ENCODE measurements at places on chromosomes 3 and 15.

DNA sequence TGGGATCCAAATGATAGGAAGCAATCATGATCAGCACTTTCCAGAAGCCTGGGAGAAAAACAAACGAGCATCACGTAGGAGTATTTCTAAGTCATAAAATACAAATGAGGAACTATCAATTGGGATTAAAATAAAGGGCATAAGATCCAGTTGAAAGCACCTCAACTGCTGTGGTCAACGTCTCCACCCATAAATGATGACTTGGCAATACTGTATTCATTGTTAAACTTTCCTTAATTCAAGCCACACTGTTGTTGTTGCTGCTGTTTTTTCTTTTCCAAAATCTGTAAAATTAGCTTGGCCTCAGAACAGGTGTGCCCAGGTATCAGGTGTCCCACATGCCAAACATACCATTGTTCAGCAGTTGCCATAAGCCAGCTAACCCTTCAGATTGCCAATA is 395.8 kb downstream of the NTRK3 start:
- no peak for DNase-seq

GRCh38 chr15:98241032-98241554 is 280.6 kb downstream of the ARRDC4 start:
- DNase-seq = no peak

GRCh38 chr3:194107107-194107506 is 28.8 kb upstream of the HES1 start:
- no peak for DNase-seq

DNA sequence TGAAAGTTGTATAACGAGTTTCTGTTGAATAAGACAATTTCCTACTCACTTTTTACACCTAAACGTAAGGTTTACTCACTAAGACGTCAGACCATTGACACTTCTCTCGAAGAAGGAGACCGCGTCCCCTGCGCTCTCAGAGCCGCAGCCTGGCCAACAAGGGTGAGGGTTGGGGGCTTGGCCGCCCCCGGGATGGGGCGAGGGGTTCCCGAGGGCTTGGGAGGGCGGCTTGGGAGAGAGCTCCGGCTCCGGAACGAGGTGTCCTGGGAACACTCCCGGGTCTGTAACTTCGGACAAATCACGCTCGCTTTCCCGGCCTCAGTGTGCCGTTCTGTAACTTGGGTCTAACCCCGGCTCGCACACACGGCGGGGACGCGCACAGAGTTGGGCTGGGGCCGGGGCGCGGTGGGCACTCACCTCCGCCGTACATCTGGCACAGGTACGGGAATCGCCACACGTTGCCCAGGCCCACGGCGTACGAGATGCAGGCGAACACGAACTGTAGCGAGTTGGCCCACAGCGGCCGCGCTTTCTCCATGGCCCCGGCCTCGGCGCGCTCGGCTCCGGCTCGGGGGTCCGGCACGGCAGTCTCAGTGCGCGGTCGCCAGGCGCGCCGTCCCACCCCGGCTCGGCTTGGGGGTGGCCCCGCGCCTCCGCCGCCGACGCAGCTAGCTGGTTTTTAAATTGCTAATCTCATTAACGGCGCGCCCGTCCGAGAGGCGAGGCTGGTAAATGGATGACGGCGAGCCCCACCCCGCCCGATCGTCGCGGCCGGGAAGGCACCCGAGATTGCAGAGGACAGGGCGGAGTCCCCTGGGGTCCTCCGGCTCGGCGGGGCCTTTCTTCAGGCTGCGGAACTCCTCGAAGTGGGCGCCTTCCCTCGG is at the start of gene SLC6A20:
SLC6A20 (minus strand) TSS at position 655 of the 884 bp plus-strand sequence; CDS start at position 538, 117 bp downstream.
- no peak for DNase-seq

DNA sequence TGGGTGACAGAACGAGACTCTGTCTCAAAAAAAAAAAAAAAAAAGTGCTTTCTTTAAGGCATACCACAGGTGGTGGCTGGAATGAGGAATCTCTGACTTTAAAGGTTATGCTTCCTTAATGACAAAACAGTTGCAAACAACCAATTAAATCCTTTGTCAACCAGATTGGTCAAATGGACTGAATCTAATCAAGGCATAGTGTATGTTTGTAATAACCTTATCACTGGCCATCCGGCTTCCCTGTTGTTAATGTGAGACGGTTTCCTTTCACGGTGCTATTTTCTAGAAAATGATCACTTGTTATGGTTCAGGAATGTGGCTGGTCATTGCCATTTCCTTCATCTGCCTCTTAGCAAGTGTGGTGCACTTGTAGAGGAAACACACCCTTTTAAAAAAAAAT is 75.9 kb downstream of the FLNB start:
- no peak for DNase-seq

- DNase-seq = peak; percentile 10
Measured at GRCh38 chr3:9500108-9501050, 53.2 kb downstream of the LHFPL4 start.

DNA sequence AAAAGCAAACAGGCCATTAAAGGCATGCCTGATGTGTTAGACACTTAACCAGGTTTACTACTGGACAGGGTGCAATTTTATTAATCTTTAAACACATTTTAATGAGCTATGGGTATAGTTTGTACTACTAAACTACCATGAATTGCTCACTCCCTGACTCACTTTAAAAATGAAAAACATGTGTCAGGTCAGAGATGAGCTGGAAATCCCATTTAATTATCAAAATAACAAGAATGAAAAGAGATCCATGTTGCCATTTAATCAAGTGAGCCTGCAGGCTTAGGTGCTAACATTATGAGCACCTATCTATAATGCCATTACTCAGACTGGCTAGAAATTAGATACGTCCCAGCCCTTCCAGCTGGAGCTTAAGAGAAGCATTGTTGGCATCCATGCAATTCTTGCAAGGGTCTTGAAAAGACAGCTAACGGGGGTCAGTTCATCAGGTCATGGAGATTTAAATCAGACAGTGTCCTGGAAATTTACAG is 224.4 kb downstream of the THRB start:
- no peak for DNase-seq

- DNase-seq = no peak
Measured at GRCh38 chr15:84889991-84890669, 5.7 kb downstream of the SLC28A1 start.

DNA sequence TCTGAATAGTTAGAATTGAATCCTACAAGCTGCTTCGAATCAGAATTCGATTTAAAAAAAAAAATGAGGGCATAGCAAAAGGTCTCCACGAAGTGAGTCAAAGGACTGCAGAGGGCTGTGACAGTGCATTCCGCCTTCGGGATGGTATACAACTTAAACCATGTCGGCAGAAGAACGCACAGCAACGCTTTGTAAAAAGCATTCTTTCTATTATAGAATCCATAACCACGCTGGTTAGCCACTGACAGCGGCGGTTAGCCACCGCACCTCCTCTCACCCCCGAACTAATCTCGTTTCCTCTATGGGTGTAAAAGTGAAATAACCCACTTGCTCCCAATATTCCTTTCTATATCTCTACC is 664 bp upstream of the PIK3CA start:
- DNase-seq = no peak

DNA sequence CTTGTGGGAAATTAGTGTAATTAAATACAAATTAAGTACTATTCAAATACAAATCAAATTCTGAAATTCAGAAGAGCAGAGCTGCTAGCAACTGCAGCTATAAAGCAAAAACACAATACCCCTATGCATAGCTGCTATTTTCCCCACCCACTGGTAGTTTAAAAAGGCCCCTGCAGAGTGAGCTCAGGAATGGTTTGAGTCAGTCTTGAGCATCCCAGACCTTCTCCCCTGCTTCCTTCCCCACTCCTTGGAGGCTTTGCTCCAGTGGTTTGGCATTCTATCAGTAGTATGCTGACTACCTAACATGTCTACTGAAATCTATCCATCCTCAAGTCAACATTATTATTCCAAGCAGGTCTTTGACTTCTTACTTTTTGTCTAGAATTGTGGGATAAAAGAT is 53.0 kb downstream of the EFHB start:
- DNase-seq = no peak

DNA sequence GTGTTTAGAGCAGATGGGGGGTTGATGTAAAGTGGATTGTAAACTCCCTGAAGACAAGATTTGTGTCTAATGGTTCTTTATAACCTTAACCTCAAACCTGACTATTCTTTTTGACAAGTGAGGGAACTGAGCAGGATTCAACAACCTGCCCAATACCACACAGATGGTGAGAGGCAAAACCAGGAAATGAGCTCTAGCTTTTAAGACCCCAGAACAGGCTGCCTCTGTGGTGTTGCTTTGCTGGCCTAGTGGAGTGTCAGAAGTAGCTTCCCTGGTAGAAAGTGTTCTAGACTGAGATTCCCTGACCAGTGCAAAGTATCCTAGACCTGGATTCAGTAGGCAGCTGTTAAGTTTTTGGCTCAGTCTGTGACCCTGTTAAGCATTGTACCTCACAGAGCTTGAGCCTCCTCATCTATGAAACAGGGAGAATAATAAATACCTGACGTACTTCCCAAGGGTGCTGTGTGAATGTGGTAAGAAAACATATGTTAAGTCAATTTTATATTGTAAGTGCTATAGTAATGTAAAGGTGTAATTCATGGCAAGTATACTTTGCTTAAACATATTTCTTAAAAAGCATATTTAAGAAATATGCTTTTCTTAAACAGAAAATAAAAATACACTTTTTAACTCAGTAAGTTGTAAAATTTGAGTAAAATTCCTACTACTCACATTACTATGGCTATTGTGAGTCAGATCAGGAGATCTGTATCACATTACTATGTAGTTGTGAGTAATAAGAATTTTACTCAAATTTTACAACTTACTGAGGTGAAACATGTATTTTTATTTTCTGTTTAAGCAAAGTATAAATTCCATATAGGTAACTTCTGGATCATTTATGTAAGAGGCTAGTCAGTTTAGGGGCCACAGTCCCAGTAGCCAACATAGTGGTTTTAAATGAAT is 8.8 kb downstream of the GPR87 start:
- DNase-seq = no peak

- no peak for DNase-seq
Measured at GRCh38 chr15:33132233-33132580, 62.3 kb downstream of the FMN1 start.

GRCh38 chr3:61966200-61966599 is 404.8 kb downstream of the PTPRG start:
- no peak for DNase-seq

DNA sequence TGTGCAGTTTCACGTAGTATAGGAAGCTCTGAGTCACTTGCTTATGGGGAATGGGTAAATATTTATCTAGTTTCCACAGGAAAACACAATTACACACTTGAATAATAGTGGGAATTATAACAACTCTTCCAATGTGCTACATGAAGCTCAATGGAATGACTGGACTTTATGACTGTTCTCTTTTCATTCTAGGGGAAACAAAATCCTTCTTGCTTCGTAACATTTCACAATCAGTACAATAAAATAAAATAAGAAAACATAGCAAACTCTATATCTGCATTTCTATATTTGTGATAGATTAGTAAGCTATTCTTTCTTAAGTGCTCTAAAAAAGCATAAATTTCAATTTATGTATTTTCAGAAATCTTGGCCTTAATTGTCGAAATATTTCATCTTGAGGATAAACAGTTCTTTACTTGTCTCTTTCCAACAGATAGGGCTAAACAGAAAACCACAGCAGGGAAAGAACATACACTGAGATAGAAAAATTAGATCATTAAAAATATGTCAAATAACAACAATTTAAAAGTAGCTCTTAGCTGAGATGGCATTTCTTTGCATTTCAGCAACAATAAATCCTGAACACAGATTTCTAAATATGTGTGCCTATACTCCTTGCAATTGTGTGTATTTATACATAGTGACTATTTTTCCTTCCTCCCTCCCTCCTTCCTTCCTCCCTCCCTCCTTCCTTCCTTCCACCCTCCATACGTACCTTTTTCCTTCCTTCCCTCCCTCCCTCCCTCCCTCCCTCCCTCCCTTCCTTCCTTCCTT is 395.5 kb upstream of the KCNMB2 start:
- no peak for DNase-seq

DNA sequence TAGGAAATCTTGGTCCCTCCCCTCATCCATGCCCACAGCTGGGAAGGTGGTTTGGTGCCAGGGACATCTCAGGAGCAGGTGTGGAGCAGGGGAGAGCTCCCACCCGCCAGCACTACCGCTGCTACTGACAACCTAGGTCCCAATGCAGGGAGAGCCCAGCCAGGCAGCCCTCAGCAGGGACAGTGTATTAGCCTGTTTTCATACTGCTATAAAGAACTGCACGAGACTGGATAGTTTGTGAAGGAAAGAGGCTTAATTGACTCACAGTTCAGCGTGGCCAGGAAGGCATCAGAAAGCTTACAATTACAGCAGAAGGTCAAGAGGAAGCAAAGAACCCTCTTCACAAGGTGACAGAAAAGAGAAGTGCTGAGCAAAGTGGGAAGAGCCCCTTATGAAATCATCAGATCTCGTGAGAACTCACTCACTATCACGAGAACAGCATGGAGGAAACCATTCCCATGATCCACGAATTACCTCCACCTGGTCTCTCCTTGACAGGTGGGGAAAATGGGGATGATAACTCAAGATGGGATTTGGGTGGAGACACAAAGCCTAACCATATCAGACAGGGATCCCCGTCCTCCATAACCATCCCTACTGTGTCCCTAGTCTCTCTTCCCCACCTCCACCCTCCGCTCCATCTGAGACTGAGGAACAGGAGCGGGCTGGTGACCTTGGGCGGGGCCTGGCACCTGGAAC is 218.6 kb downstream of the TBC1D2B start:
- DNase-seq = no peak

DNA sequence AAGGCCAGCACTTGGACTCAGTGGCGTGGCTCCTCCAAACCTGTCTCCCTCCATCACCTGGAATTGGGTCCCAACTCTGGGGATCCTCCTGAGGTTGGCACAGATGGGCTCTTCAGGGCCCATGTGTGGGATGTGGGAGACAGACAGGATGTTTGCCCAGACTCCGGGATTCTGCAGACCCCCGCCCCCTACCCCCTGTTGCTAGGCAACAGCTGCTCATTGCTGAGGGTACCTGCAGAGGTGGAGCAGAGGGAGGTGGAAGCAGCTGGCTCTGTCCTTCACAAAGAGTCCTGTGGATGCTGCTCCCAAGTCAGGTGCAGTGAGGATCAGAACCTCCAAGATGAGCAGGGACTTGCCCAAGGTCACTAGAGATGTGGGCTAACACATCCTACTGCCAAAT is 40.0 kb upstream of the SLC6A1 start:
- DNase-seq = no peak

DNA sequence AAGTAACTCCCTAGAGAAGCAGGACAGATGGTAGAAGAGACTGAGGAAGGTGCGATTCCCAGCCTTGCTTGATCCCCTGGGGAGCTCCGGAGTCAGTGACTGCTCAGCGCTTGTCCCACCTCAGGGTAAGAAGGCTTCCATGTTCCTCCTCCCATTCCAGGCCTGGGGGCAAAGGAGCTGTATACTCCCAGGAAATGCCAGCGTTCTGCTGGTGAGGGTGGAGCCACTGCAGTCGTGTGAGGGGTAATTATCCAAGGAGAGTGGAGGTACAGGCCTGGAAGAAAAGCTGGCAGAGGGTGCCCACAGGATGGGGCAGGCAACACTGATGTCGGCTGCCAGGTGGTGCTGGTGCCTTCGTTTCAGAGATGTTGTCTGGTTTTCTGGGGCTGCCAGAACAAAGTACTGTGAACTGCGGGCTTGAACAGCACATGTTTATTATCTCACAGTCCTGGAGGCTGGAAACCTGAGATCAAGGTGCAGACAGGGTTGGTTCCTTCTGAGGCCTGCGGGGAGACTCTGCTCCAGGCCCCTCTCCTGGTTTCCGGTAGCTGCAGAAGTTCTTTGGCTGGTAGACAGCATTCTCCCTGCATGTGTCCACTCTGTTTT is 12.1 kb upstream of the APBA2 start:
- no peak for DNase-seq

GRCh38 chr15:35507932-35508638 is 37.9 kb downstream of the DPH6 start:
- no peak for DNase-seq
